ENCODE measurements at places on chromosomes 2 and 18.

DNA sequence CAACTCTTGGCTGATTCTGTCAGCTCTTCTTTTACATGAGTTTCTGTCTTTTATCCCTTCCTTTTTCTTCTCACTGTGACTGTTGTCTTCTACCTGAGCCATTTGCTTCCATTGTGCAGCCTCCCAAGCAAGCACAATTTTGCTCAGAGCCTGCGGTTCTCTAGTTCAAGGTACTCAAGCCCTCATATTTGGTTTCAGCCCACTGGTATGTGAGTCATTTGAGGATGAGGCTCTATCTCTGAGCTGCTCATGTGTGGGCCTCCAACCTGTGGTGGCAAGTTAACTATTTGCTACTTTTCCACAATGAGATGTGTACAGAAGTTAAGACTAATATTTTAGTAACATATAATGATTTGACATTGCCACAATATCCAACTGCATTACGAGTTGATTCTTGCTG, 183.0 kb downstream of the PHLPP1 start:
- no peak for DNase-seq

GRCh38 chr2:7272210-7272609, 355.0 kb downstream of the RNF144A start:
- DNase-seq: no peak

- no peak for DNase-seq
Measured at GRCh38 chr2:48724278-48724677, 31.2 kb downstream of the LHCGR start.

GRCh38 chr2:228771774-228772173, 499.3 kb downstream of the PID1 start:
- no peak for DNase-seq

- DNase-seq: no peak
Measured at GRCh38 chr18:75828379-75828778, 400.9 kb upstream of the SMIM21 start.

DNA sequence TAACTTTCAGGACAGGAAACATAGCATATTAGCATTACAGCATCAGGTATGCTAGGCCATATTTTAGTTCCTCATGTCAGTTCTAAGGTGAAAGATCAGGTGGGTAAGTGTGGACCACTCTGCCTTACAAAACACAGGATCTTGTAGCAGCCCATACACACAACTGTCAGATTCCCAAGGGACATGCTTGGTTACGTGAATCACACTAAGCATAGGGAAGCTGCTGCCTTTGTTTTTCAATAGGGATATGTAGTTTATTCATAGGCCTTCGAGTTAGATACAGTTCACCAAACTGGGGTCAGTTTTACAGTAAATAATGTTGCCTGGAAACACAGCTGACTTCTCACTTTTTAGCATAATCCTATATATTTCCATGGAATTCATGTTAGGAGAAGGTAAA, 116.1 kb upstream of the OTX1 start:
- no peak for DNase-seq

DNA sequence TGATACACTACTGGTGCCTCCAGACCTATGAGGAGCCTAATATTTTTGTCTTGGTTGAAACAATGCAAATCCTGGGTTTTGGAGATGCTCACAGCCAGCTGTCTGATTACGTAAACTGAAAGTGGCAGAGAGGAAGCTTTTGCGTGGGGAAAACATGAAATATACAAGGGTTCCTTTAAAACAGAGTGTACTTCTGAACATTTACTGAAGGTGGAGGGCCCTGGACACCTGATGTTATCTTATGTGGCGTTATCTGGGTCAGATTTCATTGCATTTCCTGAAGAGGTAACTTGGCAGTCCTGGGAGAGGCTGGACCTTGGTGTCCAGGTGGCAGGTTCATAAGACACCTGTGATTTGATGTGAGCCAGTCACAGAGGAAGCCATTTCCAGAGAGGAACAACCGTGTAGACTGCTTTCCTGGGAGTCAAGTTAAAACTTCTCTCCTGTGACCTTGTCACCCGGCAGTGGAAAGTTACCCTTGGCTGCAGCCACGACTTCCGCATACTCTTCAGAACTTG, 105.0 kb downstream of the NEDD4L start:
- peak; percentile 100 for DNase-seq

GRCh38 chr18:54127759-54128378, 96.6 kb downstream of the MBD2 start:
- DNase-seq: no peak

GRCh38 chr2:159106109-159106508, 137.7 kb downstream of the TANC1 start:
- DNase-seq: no peak

DNA sequence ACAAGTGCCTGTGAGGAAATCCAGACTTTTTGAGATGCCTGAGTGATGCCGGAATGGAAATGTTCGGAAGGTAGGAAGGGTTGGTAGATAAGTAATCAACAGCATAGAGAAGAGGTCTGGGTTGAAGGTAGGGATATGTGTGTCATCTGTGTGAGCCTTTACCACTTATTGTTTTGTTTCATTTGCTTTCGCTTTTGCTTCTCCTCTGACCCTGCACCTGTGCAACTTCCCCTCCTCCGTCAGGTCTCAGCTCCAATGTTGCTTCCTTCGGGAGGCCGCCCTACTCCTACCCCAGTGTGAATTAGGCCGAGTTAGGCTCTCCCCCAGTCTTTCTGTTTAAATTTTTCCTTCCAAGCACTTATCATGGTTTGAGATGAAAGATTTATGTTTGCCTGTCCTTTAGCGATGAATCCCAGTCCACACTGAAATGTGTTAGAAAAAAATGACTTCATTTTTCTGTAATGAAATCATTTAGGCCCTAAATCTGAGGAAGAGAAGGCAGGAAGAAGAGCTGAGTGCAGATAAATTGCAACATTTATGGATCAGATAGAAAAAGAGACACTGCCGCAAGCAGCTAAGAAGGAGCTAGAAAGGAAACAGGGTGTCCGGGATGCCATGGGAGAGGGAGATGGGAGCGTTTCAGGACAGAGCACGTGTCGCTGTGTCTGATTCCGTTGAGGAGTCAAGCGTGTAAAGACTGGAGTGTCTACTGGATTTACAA, 139.6 kb upstream of the PELI1 start:
- no peak for DNase-seq

DNA sequence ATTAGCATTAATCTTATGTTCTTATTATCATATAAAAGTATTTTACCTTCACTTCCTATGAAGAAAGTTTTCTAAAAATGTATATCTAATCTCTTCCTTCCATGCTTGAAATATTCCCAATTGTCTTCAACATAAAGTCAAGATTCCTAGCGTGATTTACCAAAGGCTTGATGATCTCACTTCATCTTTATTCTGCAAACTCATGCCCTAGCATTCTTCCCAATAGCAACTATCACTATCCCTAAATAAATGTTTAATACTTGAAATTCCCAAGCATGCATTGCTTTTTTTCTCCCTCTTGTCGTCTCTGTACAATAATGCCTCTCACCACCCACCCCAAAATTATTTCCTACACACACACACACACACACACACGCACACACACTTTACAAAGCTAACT, 125.8 kb downstream of the VWC2L start:
- DNase-seq: no peak

DNA sequence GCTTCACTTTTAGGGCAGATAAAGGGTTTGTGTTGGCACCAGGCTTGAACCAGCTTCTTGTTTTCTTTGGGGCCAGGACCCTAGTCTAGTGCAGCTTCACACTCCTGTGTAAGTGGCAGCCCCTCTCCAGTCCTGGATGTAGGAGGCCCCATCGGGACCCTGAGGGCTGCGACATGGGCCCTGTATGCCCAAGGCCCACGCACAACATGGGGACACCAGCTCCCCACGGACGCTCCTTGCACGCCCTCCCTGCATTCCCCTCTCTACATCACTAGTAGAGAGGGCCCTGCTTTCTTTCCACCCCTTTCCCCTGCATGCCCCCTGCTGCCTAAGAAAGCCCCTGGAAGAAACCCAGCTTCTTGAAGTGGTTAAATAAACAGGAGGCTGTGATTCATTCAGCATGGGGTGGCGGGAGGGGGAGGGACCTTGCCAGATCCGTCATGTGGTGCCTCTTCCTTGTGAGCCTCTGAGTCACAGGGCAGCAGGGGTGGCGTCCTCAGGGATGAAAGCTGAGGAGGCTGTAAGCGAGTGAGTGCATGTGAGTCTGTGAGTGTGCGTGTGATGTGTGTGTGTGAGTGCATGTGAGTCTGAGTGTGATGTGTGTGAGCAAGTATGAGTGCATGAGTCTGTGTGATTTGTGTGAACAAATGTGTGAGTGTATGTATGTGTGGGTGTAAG, 42.5 kb downstream of the COPS8 start:
- peak; percentile 28 for DNase-seq

Measured in LNCaP clone FGC (cell line).